ENCODE measurements at places on chromosomes 2 and 18.

DNA sequence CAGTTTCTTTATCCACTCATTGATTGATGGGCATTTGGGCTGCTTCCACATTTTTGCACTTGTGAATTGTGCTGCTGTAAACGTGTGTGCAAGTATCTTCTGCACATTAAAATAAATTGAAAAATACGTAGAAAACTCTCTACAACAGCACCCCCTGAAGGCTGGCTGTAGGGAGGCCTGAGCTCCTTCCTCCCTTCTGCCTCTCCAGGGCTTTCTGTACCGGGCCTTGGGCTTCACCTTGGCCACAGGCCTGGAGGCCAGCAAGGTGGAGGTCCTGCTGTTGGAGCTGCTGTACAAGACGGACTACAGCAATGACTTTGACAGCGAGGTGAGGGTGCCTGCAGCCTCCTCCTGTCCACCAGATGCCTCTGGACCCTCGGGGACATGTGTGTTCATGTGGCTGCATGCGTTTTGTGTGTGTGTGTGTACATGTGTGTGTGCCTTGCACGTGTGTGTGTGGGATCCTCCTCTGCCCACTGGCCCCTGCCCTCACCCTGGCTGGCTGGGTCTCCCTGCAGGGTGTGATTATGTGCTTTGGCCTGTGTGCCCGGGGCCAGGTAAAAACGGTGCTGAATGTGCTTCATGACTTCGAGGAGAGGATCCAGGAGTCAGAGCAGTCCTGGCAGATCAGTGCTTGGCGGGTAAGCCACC lies 29.2 kb downstream of the MROH2A start:
- no peak for DNase-seq

GRCh38 chr2:149101818-149102217 lies 63.3 kb downstream of the LYPD6B start:
- no peak for DNase-seq

DNA sequence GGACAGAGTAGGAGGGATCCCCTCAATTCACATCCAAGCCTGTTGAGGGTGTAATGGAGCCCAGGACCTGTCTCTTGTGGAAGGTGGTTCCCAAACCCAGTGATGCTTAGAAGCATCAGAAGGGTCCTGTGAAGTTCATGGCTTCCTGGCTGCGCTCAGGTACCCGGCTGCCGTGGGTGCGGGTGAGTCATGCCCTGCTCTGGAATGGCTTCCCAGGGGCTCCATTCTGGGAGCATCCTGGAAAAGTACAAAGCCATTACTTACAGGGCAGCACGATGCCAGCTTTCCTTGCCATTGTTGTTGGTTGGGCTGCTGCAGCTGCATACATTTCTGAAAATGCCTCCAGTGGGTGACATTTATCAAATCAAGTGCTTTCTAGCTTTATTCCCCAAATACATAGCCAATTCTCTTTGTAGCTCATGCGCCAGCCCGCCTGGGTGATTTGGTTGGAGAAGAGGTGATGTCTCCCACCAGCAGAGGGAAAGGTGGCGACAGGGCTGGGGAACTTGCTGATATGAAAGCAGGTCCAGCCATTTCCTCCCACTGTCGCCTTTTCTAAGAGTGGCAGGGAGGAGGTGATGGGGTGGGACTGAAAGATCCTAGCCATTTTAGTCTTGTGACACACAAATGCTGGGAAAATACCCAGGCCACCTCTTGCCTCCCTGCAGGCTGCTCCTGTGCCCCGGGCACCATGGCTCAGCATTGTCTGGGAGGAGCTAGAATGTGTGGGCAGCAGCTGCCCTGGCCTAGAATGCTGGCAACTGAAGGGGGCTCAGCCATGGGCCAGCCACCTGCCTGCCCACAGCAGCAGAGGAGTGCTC lies 65.9 kb upstream of the HPCAL1 start:
- DNase-seq: no peak

- no peak for DNase-seq
Observed at GRCh38 chr2:222434204-222434603, 9.9 kb downstream of the SGPP2 start.

DNA sequence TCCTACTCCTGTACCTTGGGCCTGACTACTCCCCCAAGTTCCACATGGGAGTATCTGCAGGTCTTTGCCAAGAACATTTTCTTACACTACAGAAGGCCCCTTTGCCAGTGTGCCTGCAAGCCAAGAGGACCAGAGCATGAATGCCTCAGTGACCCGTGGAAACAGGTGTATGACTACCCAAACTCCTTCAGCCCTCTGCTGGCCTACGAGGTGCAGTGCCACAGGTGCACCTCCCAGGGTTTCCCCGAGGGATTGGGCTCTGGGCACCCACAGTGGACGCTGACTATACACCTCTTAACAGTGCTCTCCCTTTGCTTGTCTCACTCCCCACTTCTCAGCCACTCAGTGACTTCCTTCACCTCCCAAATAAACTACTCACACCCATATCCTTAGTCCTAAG lies 91.4 kb downstream of the COL6A3 start:
- no peak for DNase-seq

- peak; percentile 30 for DNase-seq
Observed at GRCh38 chr2:105576440-105577241, 168.1 kb upstream of the NCK2 start.

DNA sequence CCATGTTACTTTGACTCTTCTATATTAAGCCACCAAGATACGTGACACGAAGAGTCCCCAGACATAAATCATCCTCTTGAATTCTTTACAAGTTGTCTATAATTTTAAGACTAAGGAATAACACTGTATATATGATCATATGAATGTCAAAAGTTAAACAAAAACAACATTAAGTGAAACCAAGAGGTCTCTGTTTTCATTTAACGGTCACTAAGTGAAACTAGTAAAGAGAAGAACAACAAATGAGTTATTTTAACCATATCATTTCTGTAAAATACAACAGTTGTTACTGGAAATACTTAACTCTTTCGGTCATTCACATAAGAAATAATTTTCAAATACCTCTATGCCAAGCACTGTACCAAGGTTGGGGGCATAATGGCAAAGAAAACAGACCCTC lies 45.7 kb upstream of the STK17B start:
- no peak for DNase-seq
